Left kidney (tissue), 8 donors: ENCODE measurements at places on chromosomes 13 and 19. TPM values are rescaled to one million over a fixed set of nuclear protein-coding genes. Genes with fewer than 3 reads are reported as not detected.

Gene FLT1
- 33.8 TPM for polyA plus RNA-seq

Gene NCR1
- 0.37 TPM for polyA plus RNA-seq

Gene CFAP97D2
- not detected for polyA plus RNA-seq

Gene BRSK1
- polyA plus RNA-seq: 14.7 TPM

Gene KRTDAP
- 0.52 TPM for polyA plus RNA-seq

Gene ZNF331
- polyA plus RNA-seq: 24.9 TPM

Gene RASA3
- polyA plus RNA-seq: 11.5 TPM

Gene GAPDHS
- not detected for polyA plus RNA-seq

Gene ISYNA1
- 101 TPM for polyA plus RNA-seq

Gene ZBTB32
- 0.32 TPM for polyA plus RNA-seq

Gene GSX1
- not detected for polyA plus RNA-seq

Gene CNFN
- polyA plus RNA-seq: 0.55 TPM

Gene CD70
- not detected for polyA plus RNA-seq

Gene TLE2
- polyA plus RNA-seq: 30.0 TPM

Gene DHDH
- 4.6 TPM for polyA plus RNA-seq

Gene GZMM
- 0.15 TPM for polyA plus RNA-seq

Gene ATP4A
- polyA plus RNA-seq: not detected

Gene CYSLTR2
- 0.37 TPM for polyA plus RNA-seq

Gene CLDND2
- 1.0 TPM for polyA plus RNA-seq

Gene C2CD4C
- polyA plus RNA-seq: 1.5 TPM

Gene TEX29
- polyA plus RNA-seq: 0.35 TPM

Gene ZIC2
- polyA plus RNA-seq: 0.18 TPM

Gene ANGPTL4
- 3.6 TPM for polyA plus RNA-seq

Gene ZNF14
- 15.4 TPM for polyA plus RNA-seq

Gene ZNF560
- 1.3 TPM for polyA plus RNA-seq

Gene RAB4B
- polyA plus RNA-seq: 8.8 TPM

Gene ZNF382
- 10.9 TPM for polyA plus RNA-seq

Gene CEACAM16
- not detected for polyA plus RNA-seq

Gene KLF1
- 0.17 TPM for polyA plus RNA-seq

Gene TMEM259
- 92.5 TPM for polyA plus RNA-seq

Gene MAB21L1
- 0.07 TPM for polyA plus RNA-seq

Gene ZNF763
- polyA plus RNA-seq: 13.4 TPM

Gene NALCN
- polyA plus RNA-seq: 1.6 TPM

Gene MCF2L
- 29.2 TPM for polyA plus RNA-seq

Gene F10
- 19.5 TPM for polyA plus RNA-seq

Gene DAND5
- polyA plus RNA-seq: 0.18 TPM

Gene FFAR3
- 0.15 TPM for polyA plus RNA-seq

Gene NKPD1
- polyA plus RNA-seq: 0.17 TPM

Gene SPRED3
- polyA plus RNA-seq: 1.4 TPM

Gene CYP2A6
- 0.35 TPM for polyA plus RNA-seq

Gene PLPP2
- 1.2 TPM for polyA plus RNA-seq

Gene SBK2
- polyA plus RNA-seq: 1.1 TPM

Gene FCAR
- polyA plus RNA-seq: 0.27 TPM

Gene ZNF491
- 7.4 TPM for polyA plus RNA-seq

Gene SHISA7
- 0.20 TPM for polyA plus RNA-seq

Gene CAPN12
- polyA plus RNA-seq: 8.0 TPM

Gene CRLF1
- 3.4 TPM for polyA plus RNA-seq

Gene ZNF66
- 10.5 TPM for polyA plus RNA-seq

Gene DGKH
- 10.8 TPM for polyA plus RNA-seq

Gene SELENOV
- polyA plus RNA-seq: 10.1 TPM

Gene COX7A1
- polyA plus RNA-seq: 25.6 TPM

Gene NAPSA
- 9.6 TPM for polyA plus RNA-seq

Gene LHB
- 0.38 TPM for polyA plus RNA-seq

Gene SELENOW
- polyA plus RNA-seq: 110 TPM

Gene CDX2
- polyA plus RNA-seq: not detected

Gene IQCN
- 7.2 TPM for polyA plus RNA-seq
